Activated CD4-positive, alpha-beta T cell treated with anti-CD3 and anti-CD28 coated beads, Interleukin-2, amount 50 U/mL, for 48 hours (primary cell): ENCODE measurements at places on chromosomes 11 and 22.

DNA sequence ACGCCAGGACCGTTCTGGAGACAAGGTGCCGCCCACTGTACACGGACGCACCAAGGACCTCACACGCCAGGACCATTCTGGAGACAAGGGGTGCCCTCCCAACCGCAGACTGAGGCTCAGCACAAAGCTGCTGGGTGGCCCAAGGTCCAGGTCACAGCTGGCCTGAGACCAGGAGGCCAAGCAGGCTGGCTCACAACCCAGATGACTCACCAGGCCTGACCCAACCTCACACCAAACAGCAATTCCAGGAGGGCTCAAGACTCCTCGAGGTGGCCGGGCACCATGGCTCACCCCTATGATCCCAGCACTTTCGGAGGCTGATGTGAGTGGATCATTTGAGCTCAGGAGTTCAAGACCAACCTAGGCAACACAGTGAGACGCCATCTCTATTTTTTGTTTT, 14.8 kb downstream of the BRD1 start:
- no peak for DNase-seq

DNA sequence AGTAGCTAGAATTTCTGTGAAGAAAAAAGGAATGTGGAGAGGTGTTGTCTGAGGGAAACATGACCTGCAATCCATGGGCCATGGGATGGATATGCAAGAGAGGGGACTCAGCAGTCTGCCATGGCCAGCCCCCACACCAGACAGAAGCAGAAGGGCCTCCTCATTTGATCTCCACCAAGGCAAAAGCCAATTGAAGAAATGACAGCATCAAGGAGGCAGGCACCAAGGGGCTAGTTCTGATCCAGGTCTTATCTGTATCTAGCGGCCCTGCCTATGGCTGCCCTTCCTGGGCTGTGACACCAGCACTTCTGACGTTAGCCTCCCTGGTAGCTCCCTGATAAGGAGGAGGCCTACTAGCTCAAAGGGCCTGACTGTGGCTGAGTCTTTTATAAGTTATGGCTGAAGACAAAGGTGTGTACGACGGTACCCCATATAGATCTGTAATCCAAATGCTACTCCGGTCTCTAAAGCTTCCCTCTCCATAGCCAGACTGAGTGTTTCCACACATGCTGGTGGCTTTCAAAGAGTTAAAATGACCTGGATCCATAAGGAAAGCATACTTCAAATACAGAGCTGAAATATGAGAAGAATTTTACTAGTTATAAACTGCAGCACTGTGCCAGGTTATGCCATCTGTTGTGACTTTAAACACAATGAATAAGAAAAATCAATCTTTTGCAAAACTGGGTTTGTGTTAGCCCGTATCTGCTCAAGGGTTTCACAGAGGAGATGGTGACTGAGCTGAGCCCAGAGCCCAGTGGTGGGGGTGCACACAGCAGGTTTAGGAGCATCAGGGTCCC, 34.4 kb downstream of the HIRA start:
- DNase-seq, result no peak

- no peak for DNase-seq
These were observed 782 bp upstream of the TTC12 start for GRCh38 chr11:113313601-113314000.

- DNase-seq, result no peak
These were observed 817.8 kb upstream of the LUZP2 start for GRCh38 chr11:23679041-23679440.

DNA sequence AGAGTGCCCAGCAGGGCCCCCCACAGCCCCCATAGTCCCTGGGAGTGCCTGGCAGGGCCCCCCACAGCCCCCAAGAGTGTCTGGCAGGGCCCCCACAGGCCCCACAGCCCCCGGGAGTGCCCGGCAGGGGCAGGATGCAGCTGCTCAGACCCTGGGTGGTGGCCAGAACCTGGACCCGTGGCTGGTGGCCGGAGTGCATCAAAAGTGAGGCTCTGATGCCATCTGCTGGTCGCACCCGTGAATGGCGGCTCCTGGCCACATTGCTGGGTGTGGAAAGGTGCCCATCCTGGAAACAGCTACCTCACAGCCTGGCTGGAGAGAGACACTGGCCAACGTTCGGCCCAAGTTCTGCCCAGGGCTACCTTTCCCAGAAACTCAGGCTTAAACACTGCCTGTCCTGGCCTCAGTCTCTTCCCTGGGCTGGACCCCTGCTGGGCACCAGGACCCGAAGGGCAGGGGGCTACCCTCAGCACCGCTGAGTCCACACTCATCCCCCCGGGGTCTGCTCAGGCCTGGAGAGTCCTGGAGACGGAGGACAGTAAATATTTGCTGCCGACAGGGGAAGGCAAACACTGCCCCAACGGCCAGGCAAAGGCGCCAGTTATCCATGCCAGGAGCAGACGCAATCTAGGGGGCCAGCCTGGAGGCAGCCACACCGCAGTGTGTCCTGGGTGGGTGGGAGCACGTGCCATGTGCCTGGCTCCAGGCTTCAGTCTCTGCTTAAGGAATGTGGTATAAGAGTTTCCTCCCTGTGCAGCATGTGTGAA, 4.4 kb downstream of the INS start:
- peak; percentile 74 for DNase-seq

DNA sequence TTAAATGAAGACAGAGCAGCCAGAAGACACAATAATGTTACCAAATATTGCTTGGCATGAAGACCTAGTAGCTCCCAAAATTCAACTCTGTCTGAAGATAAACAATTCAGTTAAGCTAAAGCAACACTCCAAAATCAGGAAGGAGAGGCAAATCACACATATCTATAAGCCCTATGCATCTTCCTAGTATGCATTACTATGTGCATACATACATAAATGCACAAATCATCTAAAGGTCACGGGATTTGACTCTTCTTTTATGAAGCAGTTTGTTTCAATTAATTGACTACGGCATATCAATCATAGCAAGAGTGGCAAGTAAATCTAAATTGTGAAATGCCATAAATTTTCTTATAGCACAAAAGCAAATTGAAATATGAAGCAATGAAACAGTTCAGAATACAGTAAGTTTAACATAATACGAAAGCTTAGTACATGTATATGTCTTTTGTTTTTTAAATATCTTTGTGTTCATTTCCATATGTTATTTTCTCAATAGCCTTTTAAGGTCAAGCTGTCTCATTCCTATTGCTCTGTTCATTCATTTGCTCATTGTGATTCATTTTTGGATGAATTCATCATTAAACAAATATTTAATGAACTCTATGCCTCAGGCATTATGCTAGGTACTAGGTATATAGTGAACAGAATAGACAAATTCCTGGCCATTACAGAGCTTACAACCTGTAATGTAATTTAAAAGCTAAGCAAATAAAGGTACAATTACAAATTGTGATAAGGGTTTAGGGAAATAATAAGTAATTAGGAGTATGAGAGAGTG, 540.5 kb downstream of the DLG2 start:
- no peak for DNase-seq

DNA sequence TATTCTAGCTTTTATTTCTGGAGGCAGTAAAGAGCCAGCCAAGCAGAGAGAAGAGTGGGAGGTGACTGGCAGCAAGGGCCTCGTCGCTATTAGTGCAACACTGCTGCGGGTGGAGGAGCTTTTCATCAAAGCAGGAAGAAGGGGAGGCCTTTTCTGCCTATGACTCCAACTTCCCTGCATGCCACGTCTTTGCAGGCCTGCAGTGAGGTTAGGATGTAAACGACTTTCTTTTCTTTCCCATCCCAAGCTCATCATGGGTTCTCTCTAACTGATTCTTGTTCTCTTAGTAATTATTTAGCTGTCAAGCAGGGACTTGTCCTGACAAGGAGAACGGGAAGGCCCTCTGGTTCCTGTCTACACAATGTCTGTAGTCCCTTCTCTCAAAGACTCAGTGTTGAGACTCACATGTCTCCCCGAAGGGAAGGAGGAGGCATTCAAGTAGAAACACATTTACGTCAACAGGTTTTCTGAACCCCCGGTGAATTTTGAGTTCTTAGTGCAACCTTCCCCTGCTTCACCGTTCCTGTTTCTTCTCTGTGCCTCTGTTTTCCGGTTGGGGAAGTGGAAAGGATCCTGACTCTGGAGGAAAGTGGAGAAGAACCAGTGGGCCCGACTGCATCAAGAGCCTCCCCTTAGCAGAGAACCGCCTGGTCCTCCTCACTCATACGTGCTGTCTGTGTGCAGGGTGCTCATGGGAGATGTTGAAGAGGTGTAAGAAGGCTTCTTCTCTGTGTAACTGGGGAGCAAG, 56.9 kb downstream of the PACS1 start:
- DNase-seq, result peak; percentile 60
